ENCODE measurements at places on chromosomes 5 and 9.

DNA sequence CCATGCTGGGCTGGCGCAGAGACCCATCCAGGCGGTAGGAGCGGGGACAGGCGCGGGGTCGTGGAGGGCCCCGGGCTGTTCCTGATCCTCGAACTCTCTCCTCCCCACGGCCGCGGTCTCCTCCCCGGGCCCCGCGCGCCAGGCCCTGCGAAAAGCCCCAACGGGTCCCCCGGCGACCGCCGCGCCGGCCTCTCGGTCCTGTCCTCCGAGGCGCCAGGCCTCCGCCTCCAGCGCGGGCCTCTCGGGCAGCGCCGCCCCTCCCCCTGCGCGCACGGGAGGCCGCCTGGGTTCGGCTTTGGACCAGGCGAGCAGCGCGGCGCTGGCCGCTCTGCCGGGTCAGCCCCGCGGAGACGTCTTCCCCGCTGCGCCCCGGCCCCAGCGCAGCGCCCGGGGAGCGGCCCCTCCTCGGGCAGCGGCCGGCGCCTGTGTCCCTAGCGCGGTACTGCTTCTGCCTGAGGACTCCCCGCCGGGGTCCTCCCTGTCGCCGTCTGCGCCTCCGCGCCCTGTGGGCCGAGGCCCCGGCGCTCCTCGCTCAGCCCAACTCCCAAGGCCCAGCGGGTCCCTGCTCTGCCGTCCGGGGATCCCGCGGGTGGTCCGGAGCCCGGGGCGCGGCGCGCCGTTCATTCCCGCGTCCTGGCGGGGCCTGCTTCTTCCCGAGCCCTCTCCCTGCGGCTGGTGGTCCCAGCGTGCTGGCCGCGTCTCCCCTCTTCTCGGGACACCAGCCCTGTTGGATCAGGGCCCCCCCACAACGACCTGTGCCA lies 13.4 kb downstream of the COL23A1 start:
- DNase-seq = no peak

- DNase-seq = peak; percentile 93
These were observed 28.6 kb upstream of the TNC start for GRCh38 chr9:115146581-115147021.

- DNase-seq = peak; percentile 49
These were observed 63.8 kb upstream of the ZNF462 start for GRCh38 chr9:106799152-106799551.

DNA sequence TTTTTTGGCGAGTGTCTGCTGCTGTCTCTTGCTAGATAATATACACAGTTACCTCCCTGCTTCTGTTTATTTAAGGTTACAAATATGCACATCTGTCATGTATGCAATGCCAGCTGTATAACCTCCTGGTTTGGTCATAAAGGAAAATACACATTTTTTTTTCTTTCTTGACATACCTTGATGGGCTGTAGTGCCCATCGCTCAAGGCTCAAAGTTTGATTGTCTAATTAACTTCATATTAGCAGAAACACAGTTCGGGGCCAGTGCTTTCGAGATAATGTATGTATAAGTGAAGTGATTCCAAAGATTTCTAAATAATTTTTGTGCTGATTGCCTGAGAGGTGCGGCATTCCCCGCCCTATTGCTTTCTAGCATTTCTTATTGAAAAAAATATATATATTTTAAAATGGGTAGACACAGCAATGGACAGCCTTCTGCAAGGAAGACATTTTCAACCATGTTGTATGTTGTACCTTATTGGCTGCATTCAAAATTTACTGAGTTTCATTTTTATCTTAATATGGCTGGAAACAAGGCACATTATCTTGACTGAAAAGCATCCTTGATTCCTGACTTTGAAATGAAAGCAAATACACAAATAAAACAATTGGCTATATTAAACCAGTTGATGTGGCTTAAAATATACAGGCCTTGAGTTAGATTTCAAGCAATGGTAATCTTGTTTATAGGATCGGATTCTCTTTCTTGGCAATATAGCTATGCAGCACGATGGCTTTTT lies 206.2 kb downstream of the MEF2C start:
- DNase-seq = no peak

- no peak for DNase-seq
These were observed 23.6 kb upstream of the RNU6ATAC start for GRCh38 chr9:134187891-134188385.

- no peak for DNase-seq
These were observed 18.9 kb upstream of the IGFBPL1 start for GRCh38 chr9:38443181-38443580.

- DNase-seq = no peak
These were observed 27.6 kb upstream of the ATP6V1G1 start for GRCh38 chr9:114559830-114560513.

GRCh38 chr5:5335107-5335506 lies 87.4 kb upstream of the ICE1 start:
- peak; percentile 22 for DNase-seq

DNA sequence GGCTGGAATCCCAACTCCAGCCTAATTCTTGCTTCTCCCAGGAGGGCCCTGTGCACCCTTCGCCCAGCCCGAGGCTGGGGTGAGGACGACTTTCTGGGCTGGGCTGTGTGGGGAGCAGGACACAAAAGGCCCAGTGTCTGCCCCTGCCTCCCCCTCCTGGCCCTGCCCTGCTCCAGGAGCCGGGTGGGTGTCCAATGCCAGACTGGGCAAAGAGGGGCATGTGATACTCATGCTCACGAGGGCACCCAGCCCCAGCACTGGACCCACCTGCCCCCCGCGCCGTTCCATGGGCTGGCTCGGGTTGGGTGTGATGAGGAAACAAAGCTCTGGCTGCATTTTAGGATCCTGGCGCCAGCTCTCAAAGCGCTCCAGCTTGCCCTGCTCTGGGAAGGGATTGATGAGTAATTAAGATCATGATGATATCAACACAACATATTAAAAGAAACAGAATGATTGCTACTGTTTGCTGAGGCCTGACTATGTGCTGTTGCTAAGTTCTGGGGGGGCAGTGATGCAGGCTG lies 30.7 kb downstream of the LHX2 start:
- DNase-seq = no peak

DNA sequence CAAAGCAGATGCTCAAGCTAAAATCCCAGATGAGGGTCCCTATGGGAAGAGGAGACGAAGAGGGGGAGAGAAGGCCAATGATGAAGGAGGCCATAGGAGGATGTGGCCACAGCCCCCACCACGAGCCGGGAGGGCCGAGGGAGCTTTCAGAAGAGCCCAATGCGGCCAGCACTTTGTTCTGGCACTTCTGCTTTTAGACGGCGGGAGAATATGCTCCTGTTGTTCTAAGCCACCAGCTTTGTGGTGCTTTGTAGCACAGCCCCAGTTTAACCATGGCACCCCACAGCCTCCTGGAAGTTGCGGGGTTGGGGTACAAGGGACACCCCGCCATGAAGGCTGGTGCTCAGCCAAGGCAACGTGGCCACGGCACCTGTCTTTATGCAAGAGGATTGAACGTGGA lies 33.4 kb downstream of the LPCAT1 start:
- no peak for DNase-seq

DNA sequence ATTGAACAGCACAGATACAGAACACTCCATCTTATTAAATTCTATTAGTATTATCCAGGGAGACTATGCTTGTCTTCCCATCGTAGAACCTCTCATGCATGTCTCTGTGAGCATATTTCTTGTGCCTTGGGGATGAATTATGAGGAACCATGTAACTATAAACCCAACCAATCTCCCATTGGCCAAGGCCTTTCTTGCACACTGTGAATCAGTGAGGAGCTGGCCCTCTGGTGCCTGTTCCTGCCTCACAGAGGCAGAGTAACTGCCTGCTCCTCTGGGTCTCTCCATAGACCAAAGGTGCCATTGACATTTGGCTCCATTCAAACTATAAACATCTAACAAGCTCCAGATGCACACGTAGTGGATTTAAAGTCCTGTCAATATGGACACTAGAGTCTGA lies 190.4 kb downstream of the ENC1 start:
- DNase-seq = no peak

- DNase-seq = no peak
These were observed 161.2 kb downstream of the GNA14 start for GRCh38 chr9:77486968-77487367.

GRCh38 chr9:134950386-134951210 lies 32.9 kb upstream of the FCN1 start:
- DNase-seq = no peak

DNA sequence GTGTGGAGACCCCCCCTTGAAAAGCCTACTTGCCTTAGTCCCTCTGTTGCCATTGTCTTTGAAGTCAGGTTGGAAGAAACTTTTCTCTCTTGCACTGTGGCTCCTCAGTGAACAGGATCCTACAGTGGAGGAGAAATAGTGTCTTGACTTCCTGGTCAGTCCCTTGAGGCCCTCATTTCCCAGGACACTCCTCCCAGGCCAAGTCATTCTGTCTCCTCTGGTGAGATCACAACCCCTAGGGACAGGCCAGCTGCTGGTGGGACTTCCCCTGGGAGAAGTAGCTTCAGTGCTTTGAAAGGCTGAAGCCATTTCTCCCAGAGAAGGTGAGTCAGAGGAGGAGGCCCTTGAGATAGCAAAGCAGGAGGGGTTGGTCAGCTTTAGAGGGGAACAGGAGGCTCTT lies 10.1 kb upstream of the GRIA1 start:
- peak; percentile 11 for DNase-seq

GRCh38 chr5:72281764-72282499 lies 38.1 kb downstream of the MRPS27 start:
- peak; percentile 97 for DNase-seq

DNA sequence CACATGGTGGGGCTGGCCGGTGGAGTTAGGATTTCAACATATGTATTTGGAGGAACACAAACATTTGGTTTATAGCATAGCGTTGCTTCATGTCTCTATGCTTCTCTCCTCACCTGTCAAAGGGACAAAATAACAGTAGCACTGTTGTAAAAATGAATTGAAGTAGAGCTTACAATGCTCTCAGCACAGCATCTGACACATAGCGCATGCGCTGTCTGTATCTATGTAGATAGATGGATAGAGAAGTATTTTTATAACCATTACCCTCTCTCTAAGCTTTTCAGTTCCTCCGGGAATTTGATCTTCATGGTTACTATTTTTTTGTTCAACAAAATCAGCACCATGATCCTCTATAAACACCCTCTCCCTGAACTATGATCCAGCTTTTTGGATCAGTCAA lies 166.0 kb downstream of the TTLL11 start:
- DNase-seq = no peak

DNA sequence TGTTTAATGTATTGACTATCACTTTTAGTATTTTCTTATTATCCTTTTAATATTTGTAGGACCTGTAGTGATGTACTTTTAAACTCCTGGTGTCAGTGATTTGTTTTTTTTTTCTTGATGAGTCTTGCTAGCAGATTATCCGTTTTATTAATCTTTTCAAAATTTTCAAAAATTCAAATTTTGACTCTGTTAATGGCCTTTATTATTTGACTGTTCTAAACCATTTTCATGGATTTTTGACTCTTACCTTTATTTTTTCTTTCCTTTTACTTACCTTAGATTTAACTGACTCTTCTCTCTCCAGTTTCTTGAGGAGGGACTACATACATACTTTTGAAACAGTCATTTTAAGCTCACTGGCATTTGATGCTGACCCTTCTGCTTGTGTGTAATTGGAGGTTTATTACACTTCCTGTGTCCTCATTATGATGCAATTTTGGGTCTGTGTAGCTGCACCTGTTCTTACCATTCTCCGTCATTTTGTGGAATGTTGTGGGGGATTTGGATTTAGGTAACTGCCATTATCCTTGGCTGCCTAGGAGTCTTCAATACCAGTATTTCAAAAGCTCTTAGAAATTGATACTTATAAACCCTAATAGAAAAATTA lies 32.0 kb upstream of the EXOC3 start:
- DNase-seq = no peak

- DNase-seq = peak; percentile 8
These were observed 56.1 kb downstream of the UBAP2 start for GRCh38 chr9:33992632-33993031.

GRCh38 chr5:108436696-108437095 lies 54.8 kb upstream of the FBXL17 start:
- DNase-seq = no peak

All from fibroblast of the aortic adventitia (primary cell).